Activated T-helper 1 cell treated with Interleukin-2 at 50 U/mL for 16 hours (primary cell): ENCODE measurements at places on chromosomes 5 and 9.

- no peak for DNase-seq
Observed at GRCh38 chr9:33375841-33376321, 26.5 kb downstream of the AQP7 start.

DNA sequence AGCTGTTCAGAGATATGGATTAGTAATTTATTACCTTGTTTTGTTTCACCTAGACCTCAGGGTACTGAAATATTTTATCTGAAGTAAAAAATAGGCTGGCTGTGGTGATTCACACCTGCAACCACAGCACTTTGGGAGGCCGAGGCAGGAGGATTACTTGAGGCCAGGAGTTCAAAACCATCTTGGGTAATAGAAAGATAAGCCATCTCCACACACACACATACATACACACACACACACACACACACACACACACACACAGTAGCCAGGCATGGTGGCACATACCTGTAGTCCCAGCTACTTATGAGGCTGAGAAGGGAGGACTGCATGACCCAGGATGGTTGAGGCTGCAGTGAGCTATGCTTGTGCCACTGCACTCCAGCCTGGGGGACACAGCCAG is 3.7 kb downstream of the ANXA2R start:
- no peak for DNase-seq

DNA sequence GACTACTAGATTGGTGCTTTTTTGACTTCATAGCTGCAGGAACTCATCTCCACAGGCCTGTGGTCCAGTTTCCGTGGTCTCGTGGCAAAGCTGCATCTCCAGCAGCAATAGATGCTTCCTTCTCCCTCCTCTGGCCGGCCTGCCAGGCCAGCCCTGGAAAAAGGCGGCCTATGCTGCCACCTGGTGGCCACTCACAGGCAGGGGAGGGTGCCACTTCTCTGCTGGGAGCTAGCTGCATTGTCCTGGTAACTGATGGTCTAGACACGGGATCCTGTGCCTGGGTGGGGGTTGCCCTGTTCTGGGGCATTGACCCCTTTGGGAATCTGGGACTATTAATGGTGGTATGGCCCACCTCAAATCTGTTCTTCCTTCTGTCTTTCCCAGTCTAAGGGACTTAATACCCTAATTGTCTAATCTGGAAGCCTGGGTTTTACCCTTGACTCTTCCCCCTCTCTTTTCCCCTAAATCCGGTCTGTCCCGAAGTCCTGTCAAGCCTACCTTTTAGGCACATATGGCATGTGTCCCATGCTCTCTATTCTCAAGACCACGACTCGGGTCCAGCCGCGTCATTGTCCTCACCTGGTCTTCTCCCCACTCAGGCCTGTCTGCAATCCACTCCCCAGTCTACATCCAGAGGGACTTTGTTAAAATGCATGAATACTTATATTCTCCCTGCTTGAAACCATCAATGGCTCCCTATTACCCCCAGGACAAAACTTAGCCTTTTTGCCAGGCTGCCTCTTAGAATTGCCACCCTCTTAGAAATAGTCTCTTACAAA is 20.1 kb upstream of the PTGS1 start:
- DNase-seq = peak; percentile 55

DNA sequence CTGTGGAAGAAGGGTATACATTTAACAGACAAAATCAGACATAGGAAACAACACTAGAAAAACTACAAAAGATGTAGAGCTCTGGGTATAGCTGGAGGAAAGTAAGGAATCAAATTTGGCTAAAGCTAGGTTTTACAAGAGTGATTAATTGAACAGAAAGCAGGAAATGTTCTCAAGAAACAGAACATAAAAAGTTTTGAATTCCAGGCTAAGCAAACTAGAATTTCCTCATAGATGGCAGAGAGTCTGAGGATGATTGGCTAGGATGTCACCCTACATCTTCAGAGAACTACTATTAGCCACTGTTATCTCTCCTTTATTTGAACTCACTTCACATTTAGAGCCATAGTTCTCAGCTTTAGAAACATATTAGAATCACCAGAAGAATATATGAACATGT is 502.1 kb upstream of the PAPPA start:
- no peak for DNase-seq

DNA sequence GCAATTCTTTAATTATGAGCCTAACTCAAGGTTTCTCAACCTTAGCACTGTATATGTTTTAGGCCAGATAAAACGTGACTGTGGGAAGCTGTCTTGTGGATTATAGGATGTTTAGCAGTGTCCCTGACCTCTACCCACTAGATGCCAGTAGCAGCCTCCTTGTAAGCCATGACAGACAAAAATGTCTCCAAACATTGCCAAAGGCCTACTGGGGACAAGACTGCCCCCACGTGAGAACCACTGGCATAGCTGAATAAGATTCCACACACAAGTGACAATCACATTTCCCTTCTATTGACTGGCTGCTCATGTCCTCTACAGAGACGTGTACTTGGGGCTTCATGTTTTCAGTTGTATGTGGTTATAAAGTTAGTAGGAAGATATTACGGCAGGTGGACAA is 55.4 kb downstream of the GOLM1 start:
- no peak for DNase-seq

GRCh38 chr9:111482694-111483438 is 1.3 kb downstream of the ECPAS start:
- DNase-seq = peak; percentile 27

DNA sequence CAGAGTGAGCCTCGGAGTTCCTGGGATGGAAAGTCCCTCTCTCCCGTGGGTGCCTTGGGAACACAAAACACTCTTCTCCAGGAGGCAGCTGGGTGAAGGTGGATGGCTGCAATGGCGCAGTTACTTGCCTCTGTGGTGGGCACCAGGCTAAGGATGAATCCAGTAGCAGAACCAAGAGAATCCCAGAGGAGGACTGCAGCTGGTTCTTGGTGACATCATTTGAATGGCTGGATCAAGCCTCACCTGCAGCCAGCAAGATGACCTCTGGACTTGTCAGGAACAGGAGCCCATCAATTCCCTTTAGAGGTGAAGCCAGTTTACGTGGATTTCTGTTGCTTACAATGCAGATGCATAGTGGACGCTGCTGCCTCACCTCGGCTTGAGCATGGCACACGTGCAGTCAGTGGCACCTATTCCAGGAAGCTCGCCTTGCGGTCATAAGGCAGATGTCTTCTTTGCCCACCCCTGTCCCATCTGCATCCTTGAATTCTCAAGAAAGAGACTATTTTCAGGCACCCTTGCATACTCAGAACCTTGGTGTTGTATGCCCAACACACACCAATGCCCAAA is 34.1 kb upstream of the ADAMTS2 start:
- DNase-seq = no peak

GRCh38 chr5:180669661-180670060 is 20.3 kb upstream of the FLT4 start:
- no peak for DNase-seq

DNA sequence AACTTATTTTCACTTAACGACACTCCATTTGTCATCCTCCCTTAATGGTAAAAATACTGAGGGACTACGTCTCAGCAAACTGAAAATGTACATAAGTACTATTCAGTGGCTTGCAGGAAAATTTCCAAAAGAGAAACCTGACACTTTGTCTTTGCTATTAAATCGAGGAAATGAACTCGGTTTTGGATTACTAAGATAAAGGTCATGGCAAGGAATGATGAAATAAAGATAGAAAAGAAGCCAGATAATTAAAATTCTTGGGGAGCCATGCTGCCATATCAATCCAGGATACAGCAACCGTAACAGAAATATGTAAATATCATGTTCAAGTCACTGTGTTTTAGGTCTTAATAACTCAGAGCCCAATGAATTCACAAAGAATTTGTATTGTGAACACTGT is 647.8 kb downstream of the CDH9 start:
- DNase-seq = no peak

- DNase-seq = no peak
Observed at GRCh38 chr9:110049699-110050450, 158.1 kb downstream of the C9orf152 start.

GRCh38 chr9:134566936-134567335 is 74.7 kb upstream of the COL5A1 start:
- DNase-seq = no peak

DNA sequence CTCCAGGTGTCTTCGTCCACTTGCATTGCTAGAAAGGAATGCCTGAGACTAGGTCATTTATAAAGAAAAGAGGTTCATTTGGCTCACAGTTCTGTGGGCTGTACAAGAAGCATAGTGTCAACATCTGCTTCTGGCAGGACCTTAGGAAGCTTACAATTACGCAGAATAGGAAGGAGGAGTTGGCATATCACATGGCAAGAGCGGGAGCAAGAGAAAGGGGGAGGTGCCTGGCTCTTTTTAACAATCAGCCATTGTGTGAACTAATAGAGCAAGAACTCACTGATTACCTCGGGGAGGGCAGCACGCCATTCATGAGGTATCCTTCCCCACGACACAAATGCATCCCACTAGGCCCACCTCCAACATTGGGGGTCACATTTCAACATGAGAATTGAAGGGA is 134.4 kb upstream of the EFNA5 start:
- DNase-seq = no peak

DNA sequence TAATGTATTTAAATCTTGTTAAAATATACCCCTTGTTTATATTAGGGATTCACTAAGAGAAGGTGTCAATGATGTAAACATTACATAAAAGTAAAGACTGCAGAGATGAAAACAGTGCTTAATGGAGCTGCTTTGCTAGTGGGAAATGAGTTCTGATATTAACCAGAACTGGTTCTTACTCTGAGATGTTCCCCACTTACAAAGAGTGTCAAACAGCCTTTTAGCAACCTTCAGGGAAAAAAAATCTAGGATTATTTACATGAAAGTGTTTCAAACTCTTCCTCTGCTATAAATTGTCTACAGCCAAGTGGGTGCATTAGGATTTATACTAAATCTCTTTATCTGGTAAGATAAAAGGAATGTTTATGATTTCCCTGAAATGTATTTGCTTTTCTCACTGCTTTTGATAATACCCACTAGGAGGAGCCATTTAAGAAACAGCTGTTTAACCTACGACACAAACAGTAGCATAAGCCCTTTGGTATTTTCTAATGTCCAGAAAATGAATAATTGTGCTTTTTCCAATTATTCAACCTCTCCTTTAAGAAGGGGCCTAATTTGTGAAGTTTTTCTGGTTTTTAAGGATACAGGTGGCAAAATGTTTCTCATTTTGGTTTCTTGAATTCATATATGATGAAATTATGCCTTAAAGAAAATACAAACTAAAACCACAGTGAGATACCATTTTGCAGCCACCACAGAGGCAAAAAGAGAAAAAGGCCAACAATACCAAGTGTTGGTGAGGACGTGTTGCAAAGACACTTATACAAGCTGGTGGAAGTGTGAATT is 186.3 kb downstream of the TLE4 start:
- no peak for DNase-seq

- DNase-seq = no peak
Observed at GRCh38 chr5:14356305-14356704, 213.2 kb downstream of the TRIO start.

GRCh38 chr5:32708949-32709348 is 2.2 kb upstream of the NPR3 start:
- DNase-seq = no peak

DNA sequence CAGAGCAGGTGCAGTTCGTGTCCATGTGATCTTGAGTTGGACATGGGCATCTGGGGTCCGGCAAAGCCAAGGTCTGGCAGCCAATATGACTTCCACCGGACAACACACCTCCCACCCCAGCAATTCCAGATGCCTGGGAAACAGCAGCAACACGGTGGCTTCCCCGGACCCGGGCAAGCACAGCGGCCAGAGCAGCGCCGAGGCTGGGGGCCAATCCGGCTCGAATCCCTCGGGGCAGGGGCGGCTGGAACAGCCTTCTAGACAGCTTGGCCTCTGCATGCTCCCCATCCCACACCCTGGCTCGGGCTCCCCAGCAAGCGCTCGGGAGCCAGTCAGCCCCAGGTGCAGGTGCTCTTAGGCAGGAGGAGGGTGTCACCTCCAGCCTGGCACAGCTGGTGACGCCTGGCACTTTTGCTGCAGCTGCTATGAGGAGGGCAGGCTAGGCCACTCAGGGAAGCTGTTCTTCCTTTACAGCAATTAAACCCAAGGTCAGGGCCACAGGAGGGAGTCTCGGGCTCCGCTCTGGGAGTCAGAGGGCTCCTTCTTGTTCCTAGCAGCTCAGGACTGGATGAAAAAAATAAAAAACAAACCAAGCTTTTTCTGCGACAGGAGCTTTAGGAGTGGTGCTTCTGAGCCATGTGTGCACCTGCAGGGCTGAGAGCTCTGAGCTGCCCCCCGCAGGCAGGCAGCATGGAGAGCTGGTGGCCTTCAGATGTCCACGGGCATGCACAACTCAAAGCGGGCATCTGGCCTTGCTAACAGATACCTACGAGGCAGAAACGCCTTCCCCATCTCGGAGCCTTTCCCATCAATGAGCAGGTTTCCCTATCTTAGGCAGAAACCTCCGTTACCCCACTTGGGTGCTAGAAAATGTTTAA is 28.2 kb downstream of the DBH start:
- DNase-seq = no peak

DNA sequence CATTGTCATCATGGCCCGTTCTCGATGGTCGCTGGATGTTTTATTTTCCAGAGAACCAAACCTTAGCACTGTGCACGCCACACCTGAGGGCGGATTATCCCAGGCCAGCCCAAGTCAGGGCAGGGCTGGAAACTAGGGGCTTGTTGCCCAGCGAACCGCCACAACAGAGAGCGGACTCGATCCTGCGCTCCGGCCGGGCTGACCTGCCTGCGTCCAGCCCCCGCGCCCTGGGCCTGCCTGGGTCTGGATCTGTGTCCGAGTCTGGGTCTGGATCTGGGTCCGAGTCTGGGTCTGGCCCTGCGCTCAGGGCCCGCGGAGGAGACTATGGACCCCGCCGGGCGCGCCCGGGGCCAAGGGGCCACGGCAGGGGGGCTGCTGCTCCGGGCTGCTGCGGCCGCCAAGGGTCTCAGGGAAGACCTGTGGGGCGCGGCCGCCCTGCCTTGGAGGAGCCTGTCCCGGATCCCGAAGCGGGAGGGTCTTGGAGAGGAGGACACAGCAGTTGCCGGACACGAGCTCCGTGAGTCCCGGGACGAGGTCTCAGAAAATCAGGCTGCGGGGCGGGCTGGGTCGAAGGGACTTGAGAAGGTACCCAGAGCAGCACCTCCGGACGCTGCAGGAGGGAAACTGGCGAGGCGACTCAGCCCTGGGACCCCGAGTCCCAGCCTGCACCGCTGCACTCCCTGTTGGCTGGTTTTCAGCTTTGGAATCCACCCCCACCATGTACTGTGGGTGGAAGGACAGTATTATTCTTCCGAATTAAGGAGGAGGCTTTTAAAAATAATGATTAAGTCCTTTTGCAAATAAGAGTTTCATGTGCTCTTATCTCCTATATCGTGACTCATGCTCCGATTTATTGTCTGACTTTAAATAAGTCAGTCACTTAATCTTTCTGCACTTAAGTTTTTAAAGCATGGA is at the start of gene ANKDD1B:
Gene ANKDD1B (plus strand): TSS at position 143 of the 915 bp plus-strand sequence. CDS start 182 bp downstream, at position 325.
- no peak for DNase-seq

- no peak for DNase-seq
Observed at GRCh38 chr9:125296843-125297372, 35.3 kb downstream of the GAPVD1 start.
